ENCODE measurements at places on chromosomes 1 and 21. TPM values are rescaled to one million over a fixed set of nuclear protein-coding genes. Genes with fewer than 3 reads are reported as not detected.

DNA sequence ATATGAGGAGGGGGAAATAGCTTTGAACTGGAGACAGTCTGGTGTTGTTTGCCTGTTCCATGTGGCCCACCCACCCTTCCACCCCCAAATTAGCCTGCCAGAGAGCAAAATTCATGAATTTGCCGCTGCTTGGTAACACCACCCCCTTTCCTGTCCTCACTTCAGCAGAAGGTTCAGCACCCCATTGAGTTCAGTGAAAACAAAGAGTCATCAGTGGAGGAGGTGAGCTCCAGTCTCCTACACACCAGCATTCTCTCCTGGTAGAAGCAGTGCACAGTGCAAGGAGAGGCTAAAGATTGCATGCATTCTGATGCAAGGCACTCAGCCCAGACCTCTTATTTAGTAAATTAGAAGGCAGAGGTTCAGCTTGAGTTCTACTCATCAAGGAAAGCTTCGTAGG lies 99.7 kb upstream of the DYNLT5 start:
- no peaks in the 10 kb centered on the region for H3K27me3 ChIP-seq
- H3K4me1 ChIP-seq: no peaks in the 10 kb centered on the region
- H3K36me3 ChIP-seq: no peaks in the 10 kb centered on the region

DNA sequence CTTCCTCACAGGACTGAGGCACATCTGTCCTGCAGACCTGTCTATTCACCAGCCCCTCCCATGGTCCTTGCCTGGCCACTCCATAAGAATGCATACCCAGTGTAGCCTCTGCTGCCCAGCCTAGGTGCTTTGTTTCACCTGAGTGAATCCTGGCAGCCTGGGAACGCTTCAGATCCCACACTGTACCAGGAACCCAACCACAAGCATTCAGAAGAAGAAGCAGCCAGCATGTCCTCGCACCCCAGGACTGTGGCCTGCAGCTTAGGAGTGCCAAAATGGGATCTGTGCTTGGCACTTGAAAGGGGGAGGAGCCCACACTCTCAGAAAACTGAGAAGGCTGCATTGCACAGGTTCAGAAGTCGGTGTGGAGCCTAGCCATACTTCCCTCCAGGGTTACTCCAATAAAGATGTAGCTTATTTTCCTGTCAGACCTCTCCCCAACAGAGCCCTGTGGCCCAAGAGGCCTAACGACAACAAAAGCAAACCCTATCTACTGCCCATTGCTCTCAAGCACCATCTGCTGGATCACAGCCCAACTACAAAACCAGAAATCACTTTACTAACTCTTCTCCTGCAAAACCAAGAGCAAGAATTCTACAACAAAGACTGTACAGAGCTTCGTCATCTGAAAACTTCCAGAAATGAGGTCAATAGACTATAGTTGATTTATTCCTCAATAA lies 923.1 kb upstream of the NEGR1 start:
- H3K36me3 ChIP-seq: no peaks in the 10 kb centered on the region
- no peaks in the 10 kb centered on the region for H3K4me1 ChIP-seq
- H3K4me3 ChIP-seq: no peak overlapping the region
- no peaks in the 10 kb centered on the region for H3K27me3 ChIP-seq
- no peak for DNase-seq

DNA sequence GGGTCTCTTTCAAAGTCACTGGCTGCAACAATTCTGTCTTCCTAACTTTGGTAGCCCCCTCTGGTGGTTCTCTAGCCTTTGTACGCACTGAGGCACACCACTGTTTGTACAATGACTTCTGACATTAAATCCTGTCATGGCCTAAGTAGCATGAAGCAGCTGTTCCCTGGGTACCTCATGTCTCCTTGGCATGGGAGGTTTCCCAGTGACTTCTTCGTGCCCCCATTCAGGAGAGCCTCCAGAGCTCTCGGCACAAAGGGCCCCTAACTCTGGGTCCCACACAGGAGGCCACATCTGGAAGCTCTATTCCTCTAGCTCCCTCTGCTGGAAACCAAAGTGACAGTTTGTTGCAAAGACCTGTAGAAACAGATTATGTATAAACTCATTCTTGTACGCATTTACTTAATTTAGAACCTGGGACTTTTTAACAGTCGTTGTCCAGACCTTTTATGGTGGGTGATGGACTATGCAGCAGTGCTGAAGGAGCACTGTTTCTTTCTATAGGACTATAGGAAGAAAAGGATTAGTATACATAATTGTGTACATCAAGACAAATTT lies 13.4 kb downstream of the SWT1 start:
- H3K27ac ChIP-seq: no peak overlapping the region
- no peak overlapping the region for H3K4me3 ChIP-seq
- peaks cover 17% of the 10 kb centered on the region for H3K36me3 ChIP-seq
- no peak for DNase-seq
- H3K4me1 ChIP-seq: no peaks in the 10 kb centered on the region
- H3K27me3 ChIP-seq: no peaks in the 10 kb centered on the region

- no peaks in the 10 kb centered on the region for H3K27me3 ChIP-seq
- no peak for DNase-seq
- peaks cover 53% of the 10 kb centered on the region for H3K4me1 ChIP-seq
- H3K4me3 ChIP-seq: peak overlapping the region; percentile 64
- H3K36me3 ChIP-seq: peaks cover 10% of the 10 kb centered on the region
Measured at GRCh38 chr1:150549496-150550221, 451 bp downstream of the ADAMTSL4 start.

DNA sequence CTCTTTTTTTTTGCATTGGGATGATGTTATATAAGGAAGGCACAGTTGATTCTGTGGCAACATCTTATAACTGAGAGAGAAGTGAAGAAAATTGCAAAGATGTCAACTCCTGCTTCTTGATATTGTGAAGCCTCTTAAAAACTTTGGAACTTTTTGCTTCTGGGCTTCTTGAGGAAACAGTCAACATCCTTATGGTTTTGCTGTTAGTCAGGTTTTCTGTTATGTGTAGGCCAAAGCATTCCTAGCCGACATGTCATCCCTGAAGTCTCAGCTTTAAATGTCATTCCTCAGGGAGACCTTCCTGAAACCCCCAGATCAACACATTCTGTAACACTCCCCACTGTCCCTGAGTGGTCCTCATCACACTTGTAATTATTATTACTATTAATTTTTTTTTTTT lies 12.6 kb downstream of the FALEC start:
- H3K4me1 ChIP-seq: no peaks in the 10 kb centered on the region
- DNase-seq: no peak
- H3K4me3 ChIP-seq: no peak overlapping the region
- no peaks in the 10 kb centered on the region for H3K36me3 ChIP-seq

GRCh38 chr1:226461087-226461486 lies 53.2 kb upstream of the PARP1 start:
- DNase-seq: no peak
- H3K4me3 ChIP-seq: no peak overlapping the region
- no peak overlapping the region for H3K27ac ChIP-seq
- H3K4me1 ChIP-seq: no peaks in the 10 kb centered on the region

DNA sequence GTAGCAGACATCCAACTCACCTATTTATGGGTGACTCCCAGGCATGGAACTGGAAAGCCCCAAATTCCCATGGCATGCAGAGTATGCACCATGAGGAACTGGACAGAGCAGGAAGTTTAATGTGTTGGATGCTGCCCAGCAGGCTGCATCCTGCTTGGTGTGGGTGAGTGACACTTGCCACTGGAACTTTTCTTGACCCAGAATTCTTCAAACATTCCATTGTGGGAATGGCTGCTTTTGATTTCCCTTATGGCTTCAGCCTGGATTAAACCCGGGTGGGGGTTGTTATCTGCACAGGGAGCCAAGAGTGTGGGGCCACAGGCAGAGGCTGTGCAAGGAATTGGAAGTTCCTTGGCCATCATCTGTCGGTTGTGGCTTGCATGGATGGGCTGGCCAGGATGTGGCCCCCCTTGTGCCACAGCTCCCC lies 26.9 kb upstream of the BACE2 start:
- H3K27ac ChIP-seq: no peak overlapping the region
- peaks cover 16% of the 10 kb centered on the region for H3K4me1 ChIP-seq
- H3K27me3 ChIP-seq: no peaks in the 10 kb centered on the region
- H3K36me3 ChIP-seq: no peaks in the 10 kb centered on the region

GRCh38 chr1:14915356-14916054 lies 238.0 kb upstream of the TMEM51 start:
- no peaks in the 10 kb centered on the region for H3K36me3 ChIP-seq
- H3K27me3 ChIP-seq: no peaks in the 10 kb centered on the region
- H3K27ac ChIP-seq: no peak overlapping the region
- DNase-seq: no peak
- H3K4me3 ChIP-seq: no peak overlapping the region

Gene PTCH2
- total RNA-seq: 0.24 TPM

Gene ILDR2
- 7.3 TPM for total RNA-seq

Gene MIXL1
- not detected for total RNA-seq

Gene PLCH2
- 0.12 TPM for total RNA-seq

Gene TFF3
- total RNA-seq: 5.0 TPM

Gene KANK4
- 0.12 TPM for total RNA-seq

Gene RABGGTB
- total RNA-seq: 42.2 TPM

Gene RIMS3
- total RNA-seq: 5.5 TPM

Data from right atrium auricular region (tissue), 2 donors.